Activated naive CD4-positive, alpha-beta T cell treated with anti-CD3 and anti-CD28 coated beads for 36 hours (primary cell): ENCODE measurements at places on chromosomes 2 and 18. TPM values are rescaled to one million over a fixed set of nuclear protein-coding genes. Genes with fewer than 3 reads are reported as not detected.

DNA sequence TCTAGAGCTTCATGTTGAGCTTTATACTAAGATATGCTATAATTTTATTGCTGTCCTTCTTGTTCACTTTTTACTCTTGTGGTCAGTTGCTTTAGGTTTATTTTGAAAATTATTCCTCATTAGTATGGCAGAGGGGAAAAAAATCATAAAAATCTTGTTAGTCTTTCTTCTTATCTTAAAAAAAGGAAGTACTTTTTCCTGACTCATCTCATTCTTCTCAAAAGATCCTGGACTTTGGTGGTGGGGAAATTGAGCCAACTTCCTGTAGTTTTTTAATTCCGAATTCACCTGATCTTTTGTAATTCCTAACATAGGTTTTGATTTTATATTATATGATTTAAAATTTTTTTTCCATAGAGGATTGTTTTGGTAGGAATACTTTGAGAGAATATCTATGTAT is 3.8 kb downstream of the SLC4A1AP start:
- peaks cover 37% of the 10 kb centered on the region for H3K4me1 ChIP-seq
- H3K27me3 ChIP-seq: no peaks in the 10 kb centered on the region
- no peak overlapping the region for H3K27ac ChIP-seq
- DNase-seq: no peak
- no peak overlapping the region for H3K4me3 ChIP-seq
- H3K36me3 ChIP-seq: peaks cover 18% of the 10 kb centered on the region

- H3K4me1 ChIP-seq: no peaks in the 10 kb centered on the region
- H3K36me3 ChIP-seq: no peaks in the 10 kb centered on the region
- H3K4me3 ChIP-seq: no peak overlapping the region
- H3K27ac ChIP-seq: no peak overlapping the region
- DNase-seq: no peak
Measured at GRCh38 chr2:180781276-180781675, 199.1 kb upstream of the UBE2E3 start.

DNA sequence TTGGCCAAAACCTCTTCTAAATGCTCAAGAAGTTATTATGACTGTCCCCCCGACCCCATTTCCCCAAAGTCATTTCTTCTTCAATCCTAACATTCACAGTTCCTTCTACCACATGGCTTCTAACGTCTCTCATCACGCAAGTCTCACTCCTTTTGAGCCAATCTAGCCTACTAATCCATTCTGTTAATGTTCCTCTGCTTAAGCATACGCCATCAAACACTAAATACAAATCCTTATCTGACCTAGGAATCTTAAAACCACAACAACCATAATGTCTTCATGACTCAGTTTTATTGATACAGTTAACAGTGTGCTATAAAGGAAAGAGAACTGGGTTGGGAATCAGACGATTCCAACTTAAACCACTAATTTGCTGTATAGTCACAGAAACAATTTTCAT is 23.9 kb downstream of the HNRNPLL start:
- H3K4me1 ChIP-seq: peaks cover 18% of the 10 kb centered on the region
- peaks cover 31% of the 10 kb centered on the region for H3K36me3 ChIP-seq
- no peak overlapping the region for H3K4me3 ChIP-seq

- H3K4me1 ChIP-seq: peaks cover 25% of the 10 kb centered on the region
- no peak for DNase-seq
- H3K27me3 ChIP-seq: no peaks in the 10 kb centered on the region
- H3K36me3 ChIP-seq: no peaks in the 10 kb centered on the region
- H3K27ac ChIP-seq: no peak overlapping the region
Measured at GRCh38 chr2:202378001-202378400, 1.9 kb downstream of the BMPR2 start.

DNA sequence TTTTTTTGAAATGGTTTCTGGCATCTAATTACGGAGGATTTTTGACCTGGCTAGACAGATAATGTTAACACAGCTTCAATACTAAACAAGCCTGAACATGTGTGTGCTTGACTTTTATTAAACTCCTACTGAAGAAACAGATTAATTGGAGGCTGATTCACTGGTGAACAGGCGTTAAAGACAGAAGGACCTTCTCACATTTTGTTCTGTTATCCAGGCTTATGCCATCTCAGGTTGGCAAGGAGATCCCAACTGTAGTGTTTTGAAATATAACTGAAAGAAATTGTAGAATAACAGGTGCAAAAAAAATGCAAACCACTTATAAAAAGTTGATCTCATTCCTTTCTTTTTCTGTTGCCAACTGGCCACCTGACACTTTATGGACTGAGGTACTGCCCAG is 269.6 kb downstream of the ARHGAP15 start:
- H3K4me3 ChIP-seq: no peak overlapping the region
- H3K27ac ChIP-seq: no peak overlapping the region
- no peak for DNase-seq
- H3K4me1 ChIP-seq: peaks cover 48% of the 10 kb centered on the region

DNA sequence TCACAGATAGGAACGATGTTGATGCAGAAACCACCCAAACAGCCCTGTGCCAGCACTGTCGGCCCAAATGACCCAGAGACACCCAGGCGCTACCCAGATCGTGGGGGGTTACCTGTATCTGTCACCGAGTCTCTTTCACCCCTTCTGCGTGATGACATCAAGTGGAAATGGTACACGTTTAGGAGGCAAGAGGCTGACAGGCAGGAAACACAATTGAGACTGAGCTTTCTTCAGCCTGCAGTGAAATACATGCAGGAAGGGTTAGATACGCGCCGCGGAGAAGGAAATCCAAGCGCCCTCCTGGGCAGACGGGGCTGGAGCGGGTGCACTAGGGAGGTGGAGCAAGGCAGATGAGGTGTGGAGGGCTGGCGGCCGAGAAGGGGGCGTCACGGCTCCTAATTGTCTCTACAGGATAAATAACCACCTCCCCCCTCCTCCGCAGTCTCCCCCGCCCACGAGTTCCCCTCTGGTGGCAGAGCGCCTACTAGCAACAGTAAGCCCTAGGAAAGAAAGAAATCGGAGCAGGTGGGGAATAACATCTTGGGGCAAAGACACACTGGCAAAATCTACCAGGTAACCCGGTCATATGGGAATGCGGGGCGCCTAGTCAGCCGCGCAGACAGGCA is at the start of gene RNF152:
Gene RNF152, minus strand, starts transcription at position 325 of the 626 bp plus-strand sequence. CDS start 76,544 bp downstream, outside the sequence.
- H3K36me3 ChIP-seq: no peaks in the 10 kb centered on the region
- H3K27ac ChIP-seq: no peak within 1 kb of the TSS
- H3K27me3 ChIP-seq: peaks cover 26% of the 10 kb centered on the region

DNA sequence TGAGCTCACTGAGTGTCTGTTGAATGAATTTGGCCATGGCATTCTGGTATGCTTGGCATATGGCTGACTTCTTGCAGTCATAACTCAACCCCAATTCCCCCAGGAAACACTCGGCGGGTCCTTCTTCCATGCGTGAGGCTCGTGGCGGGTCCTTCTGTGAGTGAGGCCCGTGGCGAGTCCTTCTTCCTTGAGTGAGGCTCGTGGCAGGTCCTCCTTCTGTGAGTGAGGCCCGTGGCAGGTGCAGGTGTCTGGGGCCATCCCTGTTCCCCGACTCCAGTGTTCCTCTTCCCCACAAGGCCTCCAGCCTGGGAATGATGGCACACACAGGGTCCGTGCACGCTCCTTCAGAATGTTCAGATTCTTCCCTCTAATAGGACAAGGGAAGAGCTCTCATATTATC is 169.0 kb downstream of the EIPR1 start:
- DNase-seq: no peak
- no peaks in the 10 kb centered on the region for H3K27me3 ChIP-seq
- no peak overlapping the region for H3K27ac ChIP-seq
- H3K4me3 ChIP-seq: no peak overlapping the region

- H3K36me3 ChIP-seq: no peaks in the 10 kb centered on the region
- H3K4me1 ChIP-seq: no peaks in the 10 kb centered on the region
- H3K27me3 ChIP-seq: no peaks in the 10 kb centered on the region
- no peak for DNase-seq
- no peak overlapping the region for H3K27ac ChIP-seq
Measured at GRCh38 chr2:128783193-128783671, 464.6 kb upstream of the HS6ST1 start.

GRCh38 chr2:32189011-32189410 is 23.3 kb downstream of the SLC30A6 start:
- DNase-seq: no peak
- no peaks in the 10 kb centered on the region for H3K27me3 ChIP-seq
- H3K4me1 ChIP-seq: peaks cover 19% of the 10 kb centered on the region
- no peak overlapping the region for H3K27ac ChIP-seq
- H3K4me3 ChIP-seq: no peak overlapping the region

DNA sequence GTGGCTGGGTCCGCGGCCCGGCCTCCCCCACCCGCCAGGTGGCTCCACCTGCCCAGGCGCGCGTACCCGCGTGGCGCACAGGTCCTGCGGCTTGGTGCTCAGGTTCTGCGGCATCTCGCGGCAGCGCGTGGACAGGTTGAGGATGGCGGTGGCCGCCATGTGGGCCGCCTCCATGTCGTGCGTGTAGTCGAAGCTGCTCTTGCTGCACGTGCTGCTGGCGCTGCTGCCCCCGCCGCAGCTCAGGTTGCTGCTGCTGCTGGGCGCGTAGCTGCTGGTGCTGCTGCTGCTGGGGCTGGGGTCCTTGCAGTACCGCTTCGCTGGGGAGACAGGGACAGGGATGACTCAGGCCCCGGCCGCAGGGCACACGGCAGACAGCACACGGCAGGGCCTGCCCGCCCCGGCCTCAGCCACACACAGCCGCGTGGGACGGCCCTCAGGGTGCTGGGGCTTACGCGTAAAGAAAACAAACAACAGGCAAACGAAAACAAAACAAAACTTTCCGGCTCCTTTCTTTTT is 147.7 kb upstream of the PXDN start:
- peaks cover 4% of the 10 kb centered on the region for H3K27me3 ChIP-seq
- H3K4me1 ChIP-seq: no peaks in the 10 kb centered on the region
- H3K4me3 ChIP-seq: no peak overlapping the region
- H3K36me3 ChIP-seq: no peaks in the 10 kb centered on the region
- H3K27ac ChIP-seq: no peak overlapping the region
- no peak for DNase-seq

DNA sequence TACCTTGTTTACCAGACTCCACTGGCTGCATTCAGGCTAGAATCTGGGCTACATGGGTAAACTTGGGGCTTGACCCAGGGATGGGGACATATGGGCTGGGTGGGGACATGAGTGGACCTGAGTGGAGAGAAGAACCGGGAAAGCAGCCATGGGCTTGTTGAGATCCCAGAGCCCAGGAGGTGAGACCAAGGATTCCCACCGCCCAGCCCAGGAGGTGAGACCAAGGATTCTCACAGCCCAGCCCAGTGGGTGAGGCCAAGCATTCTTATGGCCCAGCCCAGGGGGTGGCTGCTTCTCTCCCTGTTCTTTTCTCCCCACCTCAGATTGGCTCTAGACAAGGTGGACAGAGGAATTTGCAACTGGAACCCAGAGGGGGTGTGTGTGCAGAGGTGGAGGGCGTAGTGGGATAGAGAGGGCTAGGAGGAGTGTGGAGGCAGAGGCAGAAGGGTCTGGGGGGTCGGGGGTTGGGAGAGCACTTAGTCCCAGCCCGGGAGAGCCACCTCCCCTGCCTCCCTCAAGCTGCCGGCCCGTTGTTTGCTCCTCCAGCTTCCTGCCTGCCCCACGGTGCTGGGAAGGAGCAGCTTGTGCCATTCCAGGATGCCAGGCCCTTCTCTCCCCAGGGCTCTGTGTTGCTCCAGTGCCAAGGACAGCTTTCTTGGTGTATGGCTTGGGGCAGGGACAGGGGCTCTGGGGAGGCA is 25.6 kb downstream of the GLI2 start:
- no peak overlapping the region for H3K27ac ChIP-seq
- no peak for DNase-seq
- no peaks in the 10 kb centered on the region for H3K36me3 ChIP-seq
- no peaks in the 10 kb centered on the region for H3K4me1 ChIP-seq
- H3K4me3 ChIP-seq: no peak overlapping the region

- no peaks in the 10 kb centered on the region for H3K27me3 ChIP-seq
- no peaks in the 10 kb centered on the region for H3K36me3 ChIP-seq
- peak overlapping the region; percentile 88 for H3K4me3 ChIP-seq
- no peak overlapping the region for H3K27ac ChIP-seq
- peaks cover 22% of the 10 kb centered on the region for H3K4me1 ChIP-seq
Measured at GRCh38 chr2:73069855-73070642, 1.5 kb downstream of the SFXN5 start.

DNA sequence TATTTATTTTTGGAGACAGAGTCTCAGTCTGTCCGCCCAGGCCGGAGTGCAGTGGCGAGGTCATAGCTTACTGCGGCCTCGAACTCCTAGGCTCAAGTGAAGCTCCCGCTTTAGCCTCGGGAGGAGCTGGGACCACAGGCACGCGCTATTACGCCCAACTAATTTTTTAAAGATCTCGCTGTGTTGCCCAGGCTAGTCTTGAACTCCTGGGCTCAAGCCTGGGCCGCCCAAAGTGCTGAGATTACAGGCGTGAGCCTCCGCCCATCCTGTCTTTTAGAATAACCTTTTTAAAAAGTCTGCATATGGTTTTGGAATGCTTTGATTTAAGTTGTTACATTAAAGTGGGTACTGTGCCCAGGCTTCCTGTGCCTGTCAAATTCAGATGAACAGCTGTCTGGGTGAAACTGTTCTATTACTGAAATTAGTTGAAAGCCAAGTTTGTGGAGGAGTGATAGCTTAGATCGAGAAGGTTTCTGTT is 944 bp downstream of the RAB3GAP1 start:
- peaks cover 20% of the 10 kb centered on the region for H3K36me3 ChIP-seq
- peaks cover 47% of the 10 kb centered on the region for H3K4me1 ChIP-seq
- H3K27ac ChIP-seq: peak overlapping the region; percentile 100
- no peaks in the 10 kb centered on the region for H3K27me3 ChIP-seq

- no peaks in the 10 kb centered on the region for H3K4me1 ChIP-seq
- no peaks in the 10 kb centered on the region for H3K36me3 ChIP-seq
- no peaks in the 10 kb centered on the region for H3K27me3 ChIP-seq
- H3K27ac ChIP-seq: no peak overlapping the region
- no peak overlapping the region for H3K4me3 ChIP-seq
- DNase-seq: peak; percentile 18
Measured at GRCh38 chr2:188765522-188766470, 208.4 kb upstream of the COL3A1 start.

DNA sequence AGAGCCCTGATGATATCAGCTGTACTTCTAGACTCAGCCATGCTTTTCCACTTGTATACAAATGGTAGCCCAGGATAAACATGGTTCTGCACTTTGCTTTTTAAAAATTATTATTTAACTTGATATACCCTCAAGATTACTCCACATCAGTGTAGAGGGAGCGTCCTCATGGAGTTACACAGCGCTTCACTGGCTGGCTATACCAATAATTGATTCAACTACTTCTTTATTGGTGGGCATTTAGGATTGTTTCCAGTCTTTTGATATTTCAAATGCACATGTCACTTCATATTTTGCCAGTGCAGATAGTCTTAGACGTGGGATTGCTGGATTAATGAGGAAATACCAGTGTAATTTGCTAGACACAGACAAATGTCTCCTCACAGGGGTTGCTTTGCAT is 10.8 kb upstream of the NEDD4L start:
- DNase-seq: no peak
- no peak overlapping the region for H3K27ac ChIP-seq
- no peaks in the 10 kb centered on the region for H3K4me1 ChIP-seq
- no peak overlapping the region for H3K4me3 ChIP-seq

- no peak for DNase-seq
- no peaks in the 10 kb centered on the region for H3K36me3 ChIP-seq
Measured at GRCh38 chr2:235864733-235865515, 303.3 kb downstream of the GBX2 start.

The DNAJC5G gene
- total RNA-seq: not detected

The CD8B gene
- 1.7 TPM for total RNA-seq

The LINC00305 gene
- total RNA-seq: not detected

The LYG1 gene
- 0.32 TPM for total RNA-seq

The ACAA2 gene
- total RNA-seq: 69.8 TPM

The ICA1L gene
- 5.7 TPM for total RNA-seq
